D341Med (cell line): ENCODE measurements at places on chromosomes 4 and X.

DNA sequence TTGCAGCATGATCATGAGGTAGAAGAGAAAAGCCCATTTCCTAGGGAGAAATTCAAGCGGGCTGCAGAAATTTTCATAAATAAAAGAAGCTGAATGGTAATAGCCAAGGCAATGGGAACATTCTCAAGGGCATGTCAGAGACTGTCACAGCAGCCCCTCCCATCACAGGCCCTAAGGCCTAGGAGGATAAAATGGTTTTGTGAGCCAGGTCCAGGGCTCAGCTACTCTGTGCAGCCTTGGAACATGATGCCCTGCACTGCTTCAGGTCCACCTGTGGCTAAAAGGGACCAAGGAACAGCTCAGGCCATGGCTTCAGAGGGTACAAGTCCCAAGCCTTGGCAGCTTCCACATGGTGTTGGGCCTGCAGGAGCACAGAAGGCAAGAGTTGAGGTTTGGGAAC lies 93.3 kb downstream of the DACH2 start:
- no peak for DNase-seq

GRCh38 chrX:133794126-133794525 lies 191.3 kb downstream of the GPC3 start:
- DNase-seq = no peak

DNA sequence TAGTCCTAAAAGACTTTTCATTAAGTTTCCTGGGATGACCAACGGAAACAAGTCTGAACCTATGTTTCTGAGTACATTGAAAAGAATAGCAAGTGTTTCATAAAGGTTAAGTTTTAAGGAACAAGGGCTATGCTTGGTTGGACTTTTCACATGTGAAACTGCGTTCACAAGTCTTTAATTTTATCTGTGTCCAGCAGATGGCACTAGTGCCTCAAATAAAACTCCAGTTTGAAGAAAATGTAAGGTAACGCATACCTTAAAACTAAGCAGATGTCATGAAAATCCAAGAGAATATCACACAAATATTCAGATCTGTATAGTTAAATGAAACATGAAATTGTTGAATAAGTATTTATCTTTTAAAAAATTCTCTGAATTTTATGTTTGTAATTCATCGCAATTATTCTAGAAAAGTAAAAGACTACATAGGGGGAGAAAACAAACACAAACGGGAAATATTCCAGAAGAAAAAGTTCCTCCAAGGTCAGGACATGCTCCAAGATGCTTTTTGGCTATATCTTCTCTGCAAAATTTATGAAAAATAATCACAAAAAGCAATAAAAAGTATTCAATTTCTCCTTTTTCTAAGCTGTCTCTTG lies 89.6 kb upstream of the MAD2L1 start:
- peak; percentile 24 for DNase-seq

- no peak for DNase-seq
Measured at GRCh38 chr4:147428583-147428982, 52.3 kb upstream of the EDNRA start.

- DNase-seq = no peak
Measured at GRCh38 chr4:97770222-97770621, 373.1 kb downstream of the STPG2 start.

DNA sequence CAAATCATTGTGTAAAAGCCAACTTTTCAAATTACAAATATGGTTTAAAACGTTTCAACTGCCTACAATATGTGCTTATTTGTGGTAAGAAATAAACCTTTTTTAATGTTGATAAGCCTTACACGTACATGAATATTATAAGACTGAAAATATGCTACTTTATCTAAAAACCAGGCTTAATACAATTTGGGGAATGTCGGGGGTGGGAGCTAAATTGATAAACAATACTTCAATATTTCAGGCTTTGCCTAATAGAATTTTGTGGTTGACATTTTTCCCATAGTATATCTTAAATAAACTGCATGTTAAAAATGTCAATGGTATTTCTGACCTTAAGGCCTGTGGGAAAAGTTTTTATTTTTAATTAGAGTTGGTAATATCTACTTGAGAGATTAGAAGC lies 69.8 kb upstream of the SLIT2 start:
- DNase-seq = no peak

DNA sequence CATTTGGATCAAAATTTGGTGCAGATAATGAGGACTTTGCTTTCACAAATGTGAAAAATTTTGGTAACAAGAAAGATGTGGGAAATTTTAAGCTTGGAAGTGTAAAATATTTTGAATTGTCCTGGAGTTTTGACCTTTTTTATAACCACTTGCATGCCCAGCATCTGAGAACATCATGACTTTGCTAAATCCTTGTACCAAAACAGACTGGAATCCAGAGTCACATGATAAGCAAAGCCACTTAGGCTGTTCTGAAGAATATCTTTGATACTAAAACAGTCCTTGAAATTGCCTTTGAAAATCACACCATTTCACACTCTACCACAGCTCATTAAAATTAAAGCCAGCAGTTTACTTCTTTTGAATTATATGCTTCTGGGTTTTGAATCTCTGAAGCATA lies 2.5 kb upstream of the PPM1K start:
- DNase-seq = no peak

GRCh38 chr4:14151101-14151500 lies 523.6 kb upstream of the BOD1L1 start:
- no peak for DNase-seq

GRCh38 chrX:131394384-131394783 lies 105.3 kb upstream of the IGSF1 start:
- DNase-seq = no peak

- DNase-seq = no peak
Measured at GRCh38 chrX:37509349-37509748, 62.1 kb upstream of the LANCL3 start.

DNA sequence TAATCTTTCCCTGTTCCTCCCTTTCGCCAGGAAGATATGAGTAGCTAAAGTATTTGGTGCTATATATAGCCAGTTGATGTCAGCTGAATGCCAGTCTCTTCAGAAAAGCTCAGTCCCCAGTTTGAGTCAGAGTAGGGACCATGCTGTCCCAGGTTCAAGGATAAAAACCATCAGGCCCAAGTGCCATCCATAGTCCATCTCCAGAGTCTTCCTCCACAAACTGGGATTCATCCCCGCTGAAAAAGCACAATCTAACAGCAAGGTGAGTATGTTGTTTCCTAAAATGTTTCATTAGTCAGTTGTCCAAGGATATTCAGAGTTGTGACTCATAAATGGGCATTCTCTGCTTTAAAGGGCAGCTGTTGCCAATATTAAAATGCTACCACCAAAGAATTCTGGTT lies at the start of gene MYOZ2:
Gene MYOZ2 (plus strand): TSS at position 112 of the 401 bp plus-strand sequence. CDS start 694 bp downstream, outside the sequence.
- no peak for DNase-seq

DNA sequence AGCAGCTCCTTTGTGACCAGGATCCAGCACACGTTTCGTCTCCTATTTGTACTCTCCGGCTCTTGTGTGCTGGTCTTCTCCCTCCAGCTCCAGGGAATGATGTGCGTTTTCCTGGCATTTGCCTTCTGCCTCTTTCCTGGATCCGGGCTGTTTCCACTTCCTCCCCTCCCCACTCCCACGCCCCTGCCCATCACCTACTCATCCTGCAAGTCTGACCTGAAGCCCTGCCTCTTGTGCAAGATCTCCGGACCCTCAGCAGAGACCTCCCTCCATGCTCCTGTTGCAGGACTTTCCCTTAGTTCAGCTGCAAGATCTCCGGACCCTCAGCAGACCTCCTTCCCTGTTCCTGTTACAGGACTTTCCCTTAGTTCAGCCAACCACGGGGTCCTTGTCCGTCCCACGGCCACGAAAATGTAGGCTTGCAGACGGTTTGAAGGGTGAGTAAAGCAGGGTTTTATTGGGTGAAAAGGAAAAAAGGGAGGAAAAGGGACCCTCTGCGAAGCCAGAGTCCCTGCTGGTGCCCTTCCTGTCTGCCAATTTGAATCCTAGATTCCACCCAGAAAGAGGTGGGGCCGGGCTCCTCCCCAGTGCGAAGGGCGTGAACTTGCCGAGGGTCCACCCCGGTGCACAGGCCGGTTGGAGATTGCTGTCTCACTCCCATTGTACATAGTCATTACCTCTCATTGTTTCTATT lies 74.4 kb upstream of the IRF2 start:
- DNase-seq = no peak

DNA sequence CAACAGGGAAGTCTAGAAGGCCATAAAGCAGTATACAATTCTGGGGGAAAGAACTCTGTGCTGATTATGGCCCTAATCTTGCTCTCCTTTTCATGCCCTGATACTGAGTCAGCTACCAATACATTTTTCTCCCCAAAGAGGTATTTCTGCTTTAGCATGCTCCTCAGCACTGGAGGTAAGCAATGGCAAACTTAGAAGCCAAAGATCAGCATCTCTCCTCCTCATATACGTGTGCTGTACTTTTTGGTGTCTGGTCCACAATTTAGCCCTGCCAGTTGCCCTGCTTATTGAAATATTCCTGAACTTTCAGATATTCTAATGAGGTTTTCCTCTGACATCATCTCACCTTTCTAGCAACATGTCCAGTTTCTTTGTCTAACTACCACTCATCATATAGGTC lies 226.2 kb downstream of the FSTL5 start:
- DNase-seq = no peak

- no peak for DNase-seq
Measured at GRCh38 chrX:30530606-30531005, 47.0 kb downstream of the TASL start.

DNA sequence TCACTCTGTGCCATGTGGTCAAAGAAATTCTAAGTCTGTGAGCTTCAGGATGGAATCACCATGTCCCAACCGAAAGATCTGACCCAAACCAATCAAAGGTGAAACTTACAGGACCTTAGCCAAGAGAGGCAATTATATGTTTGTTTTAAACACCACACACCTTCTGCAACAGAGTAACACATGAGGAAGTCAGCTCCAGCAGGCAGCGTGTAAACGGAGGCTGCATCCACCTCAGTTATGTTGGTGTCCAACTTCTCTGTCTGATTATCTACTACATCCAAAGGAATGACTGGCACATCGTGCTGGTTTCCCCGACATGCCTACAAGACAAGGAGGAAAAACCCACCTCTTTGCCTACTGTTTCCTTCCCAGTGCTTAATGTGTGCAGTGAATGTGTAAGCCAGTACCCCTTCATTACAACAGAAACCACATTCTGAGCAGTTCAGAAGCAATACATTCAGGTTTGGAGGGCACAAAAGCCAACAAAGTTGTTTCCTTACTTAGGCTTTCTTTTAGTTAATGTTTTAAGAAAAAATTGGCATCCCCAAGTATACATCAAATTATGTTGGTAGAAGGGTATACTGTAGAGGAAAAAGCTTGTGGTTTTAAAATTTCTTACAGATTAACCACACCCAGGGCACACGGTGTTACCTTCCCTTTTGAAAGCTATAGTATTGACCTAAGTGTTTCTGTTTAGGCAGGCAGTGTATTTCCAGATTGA lies 12.4 kb downstream of the CASP6 start:
- DNase-seq = no peak

DNA sequence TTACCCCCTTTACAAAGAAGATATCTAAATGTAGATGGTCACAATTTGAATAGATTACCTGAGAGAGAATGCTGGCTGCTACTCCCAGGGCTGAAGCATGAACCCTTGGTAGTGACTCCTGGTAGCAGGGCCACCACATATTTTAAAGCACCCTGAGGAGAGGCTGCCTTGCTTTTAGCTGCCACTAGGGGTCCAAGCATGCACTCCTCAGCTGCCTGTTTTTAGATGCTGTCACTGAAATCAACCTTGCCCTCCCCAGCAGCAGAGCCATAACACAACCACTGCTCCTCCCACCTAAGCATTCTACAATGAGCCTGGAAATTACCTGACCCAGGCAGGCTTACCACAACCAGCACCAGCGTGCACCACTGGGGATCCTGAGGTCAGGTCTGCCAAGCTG lies 850.9 kb downstream of the FAM133A start:
- no peak for DNase-seq

GRCh38 chrX:101642093-101642492 lies 17.6 kb downstream of the ARMCX2 start:
- DNase-seq = no peak

DNA sequence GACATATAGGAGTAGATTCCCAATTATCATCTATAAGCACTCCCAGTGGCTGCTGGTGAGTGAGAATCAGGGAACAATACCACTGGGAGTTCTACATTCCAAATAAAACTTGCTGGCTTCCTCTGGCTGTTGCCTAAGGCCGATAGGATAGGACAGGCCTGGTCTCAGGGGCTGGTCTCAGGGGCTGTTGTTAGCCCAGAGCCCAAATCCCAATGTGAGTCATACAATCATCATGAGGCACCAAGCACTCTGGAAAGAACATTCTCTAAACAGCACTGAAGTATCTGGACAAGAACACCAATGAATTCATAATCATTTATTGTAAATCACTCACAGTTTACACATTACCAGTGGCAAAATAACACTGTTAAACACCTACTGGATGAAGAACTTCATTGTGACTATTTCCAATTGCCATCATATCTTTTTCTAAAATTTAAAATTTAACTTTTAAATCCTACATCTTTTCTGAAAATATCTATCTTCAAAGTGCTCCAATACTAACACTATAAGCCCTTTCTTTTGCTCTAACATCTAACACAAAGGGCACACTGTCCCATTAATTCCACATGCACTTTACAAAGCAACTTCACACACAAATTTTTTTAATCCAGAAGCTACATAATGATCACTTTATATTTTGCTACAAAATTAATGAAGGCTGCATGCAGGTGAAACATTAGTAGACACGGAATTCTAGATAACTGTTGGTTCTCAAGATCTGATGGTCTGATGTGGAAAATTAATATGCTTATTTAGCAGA lies 67.6 kb upstream of the TMEM150C start:
- no peak for DNase-seq

DNA sequence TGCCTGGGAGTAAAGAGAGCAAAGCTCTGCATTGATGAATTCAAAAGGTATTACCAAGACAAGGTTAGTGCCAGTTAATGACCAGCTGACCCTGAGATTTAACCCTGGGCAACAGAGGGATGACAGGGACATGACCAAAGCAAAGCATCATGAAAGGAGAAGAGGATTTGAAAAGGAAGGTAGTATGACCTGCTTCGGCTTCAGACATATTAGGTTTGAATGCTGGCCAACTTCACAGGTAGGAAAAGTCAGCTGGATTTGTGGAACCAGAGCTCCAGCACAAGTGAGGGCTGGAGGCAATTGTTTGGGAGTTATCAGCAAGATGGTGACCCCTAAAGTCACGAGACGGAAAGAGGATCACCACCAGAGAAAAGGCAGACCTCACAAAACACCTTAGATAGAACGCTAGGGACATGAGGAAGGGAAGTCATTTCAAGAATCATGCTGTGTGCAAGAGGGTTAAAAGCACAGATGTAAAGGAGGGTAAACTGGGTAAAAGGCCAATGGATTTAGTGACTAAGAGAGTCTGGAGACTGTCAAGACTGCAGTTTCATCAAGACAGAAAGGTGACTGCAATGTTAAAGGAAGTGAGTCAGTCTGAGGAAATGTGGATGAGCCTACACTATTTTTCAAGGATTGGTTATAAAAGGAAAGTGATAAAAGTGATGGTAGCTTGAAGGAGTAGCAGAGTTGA lies 45.6 kb downstream of the SH3RF1 start:
- no peak for DNase-seq

GRCh38 chrX:40501164-40501855 lies 79.5 kb upstream of the ATP6AP2 start:
- DNase-seq = no peak

GRCh38 chrX:98931216-98931615 lies 1478.9 kb downstream of the PCDH19 start:
- no peak for DNase-seq

GRCh38 chr4:15396157-15396800 lies 31.6 kb upstream of the C1QTNF7 start:
- peak; percentile 56 for DNase-seq
